Omental fat pad (tissue), 4 donors: ENCODE measurements at places on chromosomes 1 and 21. TPM values are rescaled to one million over a fixed set of nuclear protein-coding genes. Genes with fewer than 3 reads are reported as not detected.

DNA sequence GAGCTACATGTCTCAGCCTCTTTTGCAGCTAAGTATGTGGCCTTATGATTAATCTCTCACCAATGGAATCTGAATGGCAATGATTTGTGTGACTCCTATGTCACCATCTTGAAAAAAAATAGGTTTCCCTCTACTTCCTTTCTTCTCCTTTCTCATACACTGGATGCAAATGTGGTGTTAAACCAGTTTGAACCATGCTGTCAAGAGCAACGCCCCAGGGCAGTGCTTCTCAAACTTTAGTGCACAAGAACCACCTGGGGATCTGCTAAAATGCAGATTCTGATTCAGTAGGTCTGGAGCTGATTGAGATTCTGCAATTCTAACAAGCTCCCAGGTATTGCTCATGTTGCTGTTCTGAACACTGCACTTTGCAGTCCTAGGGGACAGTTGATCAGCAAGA lies 44.7 kb upstream of the ZNF644 start:
- no peak for DNase-seq

DNA sequence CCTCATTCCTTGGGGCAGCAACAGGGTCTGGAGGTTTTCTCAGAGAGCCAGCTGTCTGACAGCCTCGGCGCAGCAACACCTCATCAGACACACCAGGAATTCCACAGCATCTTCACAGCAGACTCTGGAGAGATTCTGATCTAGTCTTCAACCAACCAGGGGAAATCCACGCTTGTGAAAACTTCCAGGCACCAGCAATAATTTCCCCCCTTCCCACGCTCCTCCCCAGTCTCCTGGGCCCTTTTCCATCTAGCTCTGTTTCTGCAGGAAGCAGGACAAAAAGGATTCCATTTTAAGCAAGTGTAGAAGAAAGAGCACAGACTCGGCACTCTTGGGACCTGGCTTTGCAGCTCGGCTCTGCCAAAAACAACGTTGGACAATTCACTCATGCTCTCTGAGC lies 44.3 kb upstream of the CAPZB start:
- no peak for DNase-seq

DNA sequence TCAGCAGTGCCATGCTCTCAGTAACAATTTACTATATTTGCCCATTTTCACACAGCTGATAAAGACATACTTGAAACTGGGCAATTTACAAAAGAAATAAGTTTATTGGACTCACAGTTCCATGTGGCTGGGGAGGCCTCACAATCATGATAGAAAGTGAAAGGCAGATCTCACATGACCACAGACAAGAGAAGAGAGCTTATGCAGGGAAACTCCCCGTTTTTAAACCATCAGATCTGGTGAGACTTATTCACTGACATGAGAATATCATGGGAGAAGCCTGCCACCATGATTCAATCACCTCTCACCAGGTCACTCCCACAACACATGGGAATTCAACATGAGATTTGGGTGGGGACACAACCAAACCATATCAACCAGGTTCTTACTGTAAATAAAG lies 112.1 kb upstream of the C1orf87 start:
- no peak for DNase-seq

- DNase-seq = no peak
Measured at GRCh38 chr1:227559926-227560325, 3.4 kb upstream of the ZNF678 start.

DNA sequence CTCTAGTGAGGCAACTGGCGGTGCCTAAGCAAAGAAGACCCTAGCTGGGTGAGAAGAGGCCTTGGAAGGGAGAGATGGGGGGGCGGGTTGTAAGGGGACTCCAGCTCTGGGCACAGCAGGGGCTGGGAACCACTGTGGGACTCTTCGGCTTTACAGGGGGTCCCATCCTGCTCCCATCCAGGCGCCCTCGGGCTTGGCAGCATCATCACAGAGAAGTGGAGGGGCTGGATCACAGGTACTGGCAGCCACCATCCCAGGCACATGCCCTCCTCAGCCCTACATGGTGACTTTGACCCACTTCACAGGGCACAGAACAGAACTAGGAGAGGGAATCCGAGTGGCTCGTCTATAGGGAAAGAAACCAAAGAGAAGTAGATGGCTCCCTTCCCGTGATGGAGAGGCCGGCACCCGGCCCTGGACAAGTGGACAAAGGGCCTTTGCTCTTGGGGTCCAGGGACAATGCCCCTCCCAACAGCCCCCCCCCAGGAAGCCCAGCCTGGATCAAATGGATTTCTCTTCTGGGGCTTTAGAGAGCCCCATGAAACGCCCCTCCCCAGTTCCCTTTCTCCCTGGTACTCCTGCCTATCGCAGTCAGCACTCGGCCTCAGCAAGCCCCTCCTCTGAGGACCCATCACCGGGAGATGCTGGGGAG lies 54.0 kb upstream of the ECE1 start:
- no peak for DNase-seq

GRCh38 chr21:25508364-25508763 lies 98.9 kb downstream of the MRPL39 start:
- no peak for DNase-seq

DNA sequence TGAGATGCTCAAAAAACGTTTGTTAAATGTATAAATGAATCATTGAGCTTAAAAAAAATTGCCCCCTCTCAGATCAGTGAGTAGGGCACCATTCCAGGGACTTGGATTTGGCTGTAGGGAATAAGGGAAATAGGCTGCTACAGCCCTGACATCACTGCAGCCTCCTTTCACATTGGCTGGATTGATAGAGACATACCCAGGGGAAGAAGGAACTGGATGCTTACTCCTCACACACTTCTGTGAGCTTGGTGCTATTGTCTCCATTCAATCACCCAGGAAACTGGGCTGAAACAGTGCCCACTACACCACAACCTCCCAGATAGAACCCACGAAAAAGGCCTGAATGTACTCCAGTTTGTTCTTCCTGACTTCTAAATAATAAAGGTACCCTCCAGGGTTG lies 87.2 kb downstream of the TGFBR3 start:
- DNase-seq = no peak

DNA sequence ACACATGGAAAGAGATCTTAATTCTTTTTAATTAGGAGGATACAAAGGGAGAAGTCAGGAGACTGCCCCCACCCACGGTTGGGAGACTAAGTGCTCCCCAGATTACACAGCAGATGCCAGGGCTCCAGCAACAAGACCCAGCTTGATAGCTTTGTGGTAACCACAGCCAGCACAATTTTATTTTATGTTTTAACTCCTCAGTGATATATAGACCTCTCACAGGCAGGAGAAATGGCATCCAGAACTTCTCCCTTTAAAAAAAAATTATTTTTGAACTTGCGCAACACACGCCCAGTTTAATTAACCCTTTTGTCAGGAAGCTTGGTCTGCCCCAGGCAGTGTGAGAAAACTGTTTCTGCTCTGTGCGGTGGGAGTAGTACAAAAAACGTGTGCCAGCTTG lies 62.6 kb upstream of the ACOT11 start:
- no peak for DNase-seq

GRCh38 chr1:81812712-81813111 lies 12.0 kb downstream of the ADGRL2 start:
- no peak for DNase-seq

GRCh38 chr1:203271018-203271743 lies 34.1 kb upstream of the BTG2 start:
- DNase-seq = no peak

- DNase-seq = no peak
Measured at GRCh38 chr21:33155422-33155821, 74.3 kb upstream of the IFNAR2 start.

S100A7A gene
- not detected for total RNA-seq

SLC9C2 gene
- not detected for total RNA-seq

GRIK1 gene
- total RNA-seq = 0.09 TPM

ZNF644 gene
- 67.0 TPM for total RNA-seq

PDPN gene
- total RNA-seq = 29.9 TPM

NPR1 gene
- total RNA-seq = 108 TPM

MCOLN3 gene
- 29.2 TPM for total RNA-seq
